GM23338 (cell line): ENCODE measurements at places on chromosomes 2 and 18.

- DNase-seq: no peak
Observed at GRCh38 chr2:202716953-202717597, 82.3 kb downstream of the FAM117B start.

GRCh38 chr2:96730212-96730611 lies 9.7 kb downstream of the LMAN2L start:
- no peak for DNase-seq

DNA sequence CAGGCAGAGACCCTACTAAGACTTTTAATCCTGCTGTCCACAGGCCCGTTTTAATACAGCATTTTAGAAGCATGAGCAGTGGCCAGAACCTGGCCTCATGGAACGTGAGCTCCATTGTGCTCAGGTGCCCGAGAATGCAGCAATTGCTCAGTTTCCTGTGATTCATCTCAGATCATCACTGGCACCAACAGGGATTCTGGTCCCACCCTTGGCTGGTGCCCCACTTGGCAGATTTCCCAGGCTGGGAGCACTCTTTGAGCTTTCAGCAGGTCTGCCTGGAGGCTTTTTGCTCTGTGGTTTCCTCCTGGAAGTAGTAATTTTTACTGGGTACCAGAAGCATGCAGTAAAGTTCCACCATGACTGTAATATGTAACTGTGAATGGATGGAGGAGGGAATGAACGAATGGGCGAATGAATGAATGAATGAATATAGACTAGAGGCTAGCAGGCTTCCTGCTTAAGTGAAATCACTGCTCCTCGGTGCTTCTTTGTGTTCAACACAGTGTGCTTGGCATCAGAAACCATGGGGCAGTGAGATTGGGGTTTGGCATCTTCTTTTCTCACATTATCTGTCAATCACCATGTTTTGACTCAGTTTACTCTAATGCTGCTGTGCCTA lies 312.9 kb downstream of the PRKCE start:
- no peak for DNase-seq

DNA sequence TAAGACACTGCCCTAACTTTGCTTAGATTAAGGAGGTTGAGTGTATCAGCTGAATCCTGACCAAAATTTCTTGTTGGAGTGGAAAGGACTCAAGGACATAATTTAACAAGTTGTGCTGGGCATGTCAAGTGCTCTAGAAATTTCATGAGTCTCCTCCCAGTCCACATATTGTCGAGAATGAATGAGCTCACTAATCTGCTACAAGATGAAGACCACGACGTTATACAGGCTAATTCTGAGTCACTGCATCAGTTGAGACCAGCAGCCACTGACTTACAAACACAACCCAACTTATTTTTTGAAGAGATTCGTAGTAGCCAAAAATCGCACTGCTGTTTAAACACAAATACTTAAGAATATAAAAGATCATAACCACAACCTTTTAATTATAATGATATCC lies 28.7 kb upstream of the SLC8A1 start:
- no peak for DNase-seq

DNA sequence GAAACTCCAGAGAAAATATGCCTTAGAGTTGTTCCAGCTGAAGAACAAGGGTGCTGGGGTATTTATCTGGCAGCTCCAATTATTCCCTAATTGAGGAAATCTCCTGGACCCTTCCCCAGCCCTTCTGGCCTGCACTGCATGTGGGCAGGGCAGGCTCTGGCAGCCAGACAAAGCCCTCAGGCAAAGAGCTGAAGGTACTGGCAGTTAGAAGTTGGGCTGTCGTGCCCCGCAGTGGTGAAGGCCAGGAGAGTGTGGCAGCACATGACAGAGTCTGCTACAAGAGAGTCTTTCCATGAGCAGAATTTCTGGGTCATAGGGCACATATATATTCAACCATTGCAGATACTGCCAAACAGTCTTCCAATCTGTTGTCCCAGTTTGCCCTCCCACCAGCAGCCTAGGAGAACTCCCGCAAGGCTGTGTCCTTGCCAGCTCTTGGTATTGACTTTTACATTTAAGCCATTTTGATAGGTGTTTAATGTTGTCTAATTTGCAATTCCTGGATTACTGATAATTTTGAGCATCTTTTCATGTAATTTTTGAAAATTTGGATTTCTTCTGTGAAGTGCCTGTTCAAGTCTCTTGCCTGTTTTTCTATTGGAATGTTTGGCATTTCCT lies 26.6 kb downstream of the ONECUT2 start:
- no peak for DNase-seq

- DNase-seq: peak; percentile 60
Observed at GRCh38 chr2:185700883-185701282, 37.7 kb upstream of the FSIP2 start.

- DNase-seq: peak; percentile 67
Observed at GRCh38 chr2:69789175-69789721, 40.2 kb upstream of the GMCL1 start.
